T47D (cell line): ENCODE measurements at places on chromosomes 11 and 22.

GRCh38 chr11:128488471-128488870, 98.9 kb downstream of the ETS1 start:
- no peak for DNase-seq

- no peak for DNase-seq
Measured at GRCh38 chr22:42156121-42156520, 25.5 kb upstream of the CYP2D6 start.

DNA sequence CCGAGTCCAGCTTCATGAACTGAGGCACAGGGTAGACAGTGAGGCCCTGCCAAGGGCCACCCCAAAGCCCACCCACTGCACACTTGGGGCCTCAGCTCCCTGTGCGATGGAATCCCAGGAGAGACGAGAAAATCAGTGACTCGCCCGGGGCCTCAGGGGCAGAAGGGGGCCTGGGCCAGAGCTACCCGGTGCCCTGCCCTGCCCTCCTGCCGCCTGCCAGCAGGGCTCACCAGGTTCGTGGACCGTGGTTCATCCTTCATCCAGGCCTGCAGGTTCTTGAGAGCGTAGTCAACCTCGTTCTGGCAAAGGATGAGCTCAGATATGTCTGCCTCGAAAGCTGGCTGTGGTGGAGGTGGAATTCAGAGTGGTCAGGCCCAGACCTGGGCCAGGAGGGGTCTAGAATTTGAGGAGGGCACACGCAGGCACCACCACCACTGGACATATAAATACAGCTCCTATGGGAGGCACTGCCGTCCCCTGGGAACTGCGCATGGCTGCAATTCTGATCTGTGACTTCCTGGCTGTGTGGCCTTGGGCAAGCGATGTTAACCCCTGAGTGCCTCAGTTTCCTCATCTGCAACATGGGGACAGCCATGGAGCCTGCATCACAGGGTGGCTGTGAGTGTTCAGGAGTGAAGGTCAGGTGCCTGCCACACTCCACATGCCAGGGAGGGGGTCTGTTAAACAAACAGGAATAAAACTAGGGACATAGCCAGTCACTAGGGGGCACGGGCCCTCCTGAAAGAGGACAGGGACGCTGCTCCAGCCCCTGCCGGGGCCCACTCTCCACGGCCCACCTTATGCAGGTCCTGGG, 7.5 kb downstream of the ALDH3B2 start:
- no peak for DNase-seq

DNA sequence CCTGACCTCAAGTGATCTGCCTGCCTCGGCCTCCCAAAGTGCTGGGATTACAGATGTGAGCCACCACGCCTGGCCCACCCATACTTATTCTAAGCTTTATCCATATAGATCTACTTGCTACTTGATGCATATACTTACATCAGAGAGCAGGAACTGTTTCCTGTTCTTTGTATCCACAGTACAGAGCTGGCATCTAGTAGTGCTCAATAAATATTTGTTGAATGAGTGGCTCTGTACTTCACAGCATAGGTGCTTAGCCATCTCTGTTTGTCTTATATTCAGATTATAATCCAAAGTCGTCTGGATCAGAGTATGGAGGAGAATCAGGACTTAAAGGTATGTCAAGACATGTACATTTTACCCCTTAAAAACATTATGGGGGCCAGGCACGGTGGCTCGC, 38.6 kb upstream of the DLAT start:
- peak; percentile 79 for DNase-seq

GRCh38 chr11:21567645-21568290, 625.1 kb upstream of the ANO5 start:
- peak; percentile 33 for DNase-seq

GRCh38 chr11:75100314-75100713, 3.6 kb upstream of the OR2AT4 start:
- DNase-seq = no peak

DNA sequence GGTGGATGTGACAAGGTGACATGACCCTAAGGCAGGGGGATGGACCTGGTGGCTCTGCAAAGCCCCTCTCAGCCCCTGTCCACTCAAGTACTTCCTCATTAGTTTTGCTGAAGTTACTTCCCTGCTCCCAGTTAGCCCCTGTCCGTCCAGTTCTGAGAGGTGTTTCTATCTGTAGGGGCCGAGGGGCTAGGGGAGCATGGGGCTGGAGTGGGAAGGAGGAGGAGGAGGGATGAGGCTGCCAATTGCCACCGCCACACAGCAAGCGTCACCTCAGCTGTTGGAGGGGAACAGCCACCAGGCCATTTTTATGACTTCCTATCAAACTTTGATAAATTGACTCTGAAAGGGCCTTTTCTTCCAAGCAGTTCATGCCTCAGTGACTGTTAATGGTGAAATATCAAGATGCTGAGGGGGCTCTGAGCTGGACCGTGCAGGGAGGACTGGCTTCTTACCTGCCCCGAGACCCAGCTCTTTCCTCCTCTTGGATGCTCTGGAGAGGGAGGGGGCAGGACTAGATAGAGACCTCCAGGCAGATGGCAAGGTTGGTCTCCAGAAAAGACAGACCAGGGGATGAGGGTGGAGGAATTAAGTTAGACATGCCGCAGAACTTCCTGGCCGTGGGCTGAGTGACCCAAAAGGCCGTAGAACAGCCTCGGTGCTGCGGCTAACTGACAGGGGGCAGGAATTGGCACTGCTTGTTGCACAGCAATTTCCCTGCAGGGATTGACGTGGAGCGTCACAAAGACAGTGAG, 137.0 kb downstream of the ST3GAL4 start:
- DNase-seq = no peak

DNA sequence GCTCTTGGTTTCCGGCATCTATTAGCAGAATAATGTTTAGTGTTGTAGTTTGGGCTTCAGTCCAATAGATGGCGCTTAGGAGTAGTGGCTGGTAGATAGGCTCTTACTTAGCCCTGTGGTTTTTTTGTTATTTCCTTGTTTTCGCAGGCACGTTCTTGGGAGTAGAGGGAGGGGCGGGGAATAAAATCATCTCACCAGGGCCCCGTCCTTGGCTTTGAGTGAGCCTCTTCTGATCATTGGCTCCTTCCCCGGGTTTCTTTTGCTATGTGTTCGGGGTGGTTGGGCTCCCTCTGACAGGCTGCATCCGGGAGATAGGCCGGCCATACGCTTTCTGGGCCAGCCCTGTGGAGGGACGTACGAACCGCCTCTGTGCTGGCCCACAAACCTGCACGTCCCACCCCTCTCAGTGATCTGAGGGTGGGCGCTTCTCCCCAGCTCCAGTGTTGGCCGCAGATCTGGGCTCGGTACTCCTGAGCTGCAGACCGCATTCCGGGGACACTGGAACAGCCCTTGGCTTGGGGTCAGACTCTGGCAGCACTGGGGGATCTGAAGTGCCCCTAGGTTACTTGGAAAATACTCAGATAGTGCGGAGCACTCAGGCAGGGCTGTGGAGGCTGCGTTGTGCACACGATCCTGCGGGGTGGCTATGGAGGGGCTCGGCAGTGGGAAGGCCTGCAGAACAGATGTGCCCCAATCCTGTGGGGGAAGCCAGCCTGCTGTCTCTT, 217.0 kb downstream of the DYNC2H1 start:
- peak; percentile 79 for DNase-seq

- DNase-seq = peak; percentile 86
Measured at GRCh38 chr11:2930704-2931419, 1.6 kb upstream of the PHLDA2 start.

GRCh38 chr11:60918251-60918938, 4.4 kb downstream of the TMEM109 start:
- no peak for DNase-seq

GRCh38 chr22:20646906-20647305, 127.0 kb upstream of the SERPIND1 start:
- DNase-seq = no peak

GRCh38 chr11:93756748-93757147, 15.3 kb downstream of the C11orf54 start:
- DNase-seq = no peak

- DNase-seq = no peak
Measured at GRCh38 chr22:22167791-22168189, 76.8 kb upstream of the VPREB1 start.

- no peak for DNase-seq
Measured at GRCh38 chr11:66333220-66333877, 2.9 kb downstream of the RIN1 start.

GRCh38 chr11:103902994-103903393, 133.4 kb upstream of the DDI1 start:
- no peak for DNase-seq

DNA sequence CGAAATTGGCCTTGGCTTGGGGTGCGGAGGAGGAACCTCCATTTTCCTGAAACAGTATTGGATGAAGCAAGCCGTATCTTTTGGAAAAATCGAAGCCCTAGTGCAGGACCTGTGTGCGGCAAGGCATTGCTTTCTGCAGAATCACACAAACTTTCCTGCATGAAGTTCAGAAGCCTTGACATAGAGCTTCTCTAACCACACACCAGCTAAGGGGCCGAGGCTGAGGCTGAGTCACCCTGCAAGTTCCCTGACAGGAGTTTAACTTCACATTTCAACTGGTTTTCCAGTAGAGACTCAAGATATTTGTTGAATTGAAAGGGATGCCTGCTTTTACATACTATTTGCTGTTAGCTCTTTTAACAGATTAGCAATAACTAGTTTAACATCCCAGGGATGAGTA, 67.8 kb downstream of the TCF20 start:
- DNase-seq = no peak

GRCh38 chr11:116874251-116874650, 36.8 kb upstream of the APOA1 start:
- no peak for DNase-seq

DNA sequence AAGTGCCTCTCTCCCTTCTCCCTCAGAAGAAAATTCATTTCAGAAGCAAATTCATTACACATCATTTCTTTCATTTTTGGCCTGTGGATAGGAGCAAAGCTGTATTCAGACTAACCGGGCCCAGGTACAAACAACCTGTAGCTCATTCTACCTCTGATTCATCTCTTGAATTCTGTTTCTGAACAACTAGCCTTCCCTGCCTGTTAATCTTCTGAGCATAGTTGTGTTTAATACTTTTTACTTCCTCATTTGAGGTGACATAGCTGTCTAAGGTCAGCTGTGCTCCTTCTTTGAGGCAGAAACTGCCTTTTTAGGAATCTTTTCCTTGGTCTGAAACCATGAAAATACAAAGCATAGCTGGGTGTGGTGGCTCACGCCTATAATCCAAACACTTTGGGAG, 12.6 kb upstream of the IL18BP start:
- no peak for DNase-seq
